ENCODE measurements at places on chromosomes 5 and 9.

GRCh38 chr9:36517131-36517530 is 55.6 kb upstream of the MELK start:
- DNase-seq: no peak

- DNase-seq: no peak
These were observed 3.4 kb downstream of the SARDH start for GRCh38 chr9:133734590-133735414.

DNA sequence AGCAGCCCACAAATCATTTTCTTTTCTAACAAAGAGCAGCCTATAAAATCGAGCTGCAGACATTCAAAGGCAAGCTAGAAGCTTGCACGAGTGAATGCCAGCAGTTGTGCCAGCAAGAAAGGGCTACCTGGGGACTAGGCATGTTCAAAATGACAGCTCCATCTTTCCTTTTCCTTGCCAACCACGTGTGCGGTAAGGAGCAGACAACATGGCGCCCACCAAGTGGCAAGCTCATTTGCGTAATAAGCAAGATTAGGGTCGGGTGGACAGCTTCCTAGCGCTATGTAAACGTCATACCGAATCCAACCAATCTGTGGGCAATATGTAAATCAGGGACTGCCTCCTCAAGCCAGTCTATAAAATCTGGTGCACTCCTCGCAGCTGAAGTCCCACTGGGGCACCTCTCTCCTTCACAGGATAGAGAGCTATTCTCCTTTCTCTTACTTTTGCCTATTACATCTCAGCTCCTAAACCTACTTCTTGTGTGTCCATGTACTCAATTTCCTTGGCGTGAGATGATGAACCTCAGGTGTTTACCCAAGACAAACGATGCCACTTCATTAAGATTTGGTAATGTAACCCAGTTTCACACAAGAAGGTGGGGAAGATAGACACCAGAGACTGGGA is 22.5 kb upstream of the SPARC start:
- DNase-seq: no peak

- DNase-seq: no peak
These were observed 10.7 kb downstream of the CORO2A start for GRCh38 chr9:98181746-98182068.

GRCh38 chr5:97242341-97242740 is 59.3 kb upstream of the RIOK2 start:
- no peak for DNase-seq

DNA sequence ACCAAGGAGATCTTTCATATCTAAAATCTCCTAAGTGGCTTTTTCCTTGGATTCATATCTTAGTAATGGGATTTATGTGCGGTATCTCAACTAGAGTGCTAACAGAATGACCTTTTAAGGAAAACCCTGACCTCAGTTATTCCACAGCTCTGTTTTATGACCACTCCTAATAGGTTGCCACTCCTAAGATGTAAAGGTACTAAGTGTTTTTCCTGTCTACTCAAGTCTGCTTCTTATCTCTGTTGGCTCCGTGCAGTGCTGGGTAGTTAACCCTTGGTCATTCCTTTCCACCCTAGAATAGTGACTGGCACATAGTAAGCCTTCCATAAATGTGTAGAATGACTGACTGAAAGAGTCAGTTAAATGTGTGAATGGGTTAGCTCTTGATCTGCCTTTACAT is 161.4 kb downstream of the DOCK2 start:
- DNase-seq: no peak

DNA sequence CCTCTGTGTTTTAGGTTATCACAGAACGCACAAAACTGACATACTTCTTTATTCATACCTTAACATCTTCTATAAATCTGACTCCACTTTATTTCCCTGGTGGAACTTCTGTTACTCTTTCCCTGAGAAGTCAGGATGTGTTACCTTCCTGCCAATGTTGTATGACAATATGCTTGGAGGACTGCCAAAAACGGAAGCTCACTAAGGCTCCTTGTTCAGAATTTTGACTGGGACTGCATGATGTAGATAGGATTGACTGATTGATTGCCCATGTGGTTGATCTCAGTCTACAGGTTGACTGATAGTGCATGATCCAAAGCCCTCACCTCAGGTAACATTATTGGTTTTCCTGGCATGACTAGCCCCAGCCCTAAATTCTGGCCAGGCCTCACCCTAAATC is 319.4 kb downstream of the TLR4 start:
- no peak for DNase-seq

DNA sequence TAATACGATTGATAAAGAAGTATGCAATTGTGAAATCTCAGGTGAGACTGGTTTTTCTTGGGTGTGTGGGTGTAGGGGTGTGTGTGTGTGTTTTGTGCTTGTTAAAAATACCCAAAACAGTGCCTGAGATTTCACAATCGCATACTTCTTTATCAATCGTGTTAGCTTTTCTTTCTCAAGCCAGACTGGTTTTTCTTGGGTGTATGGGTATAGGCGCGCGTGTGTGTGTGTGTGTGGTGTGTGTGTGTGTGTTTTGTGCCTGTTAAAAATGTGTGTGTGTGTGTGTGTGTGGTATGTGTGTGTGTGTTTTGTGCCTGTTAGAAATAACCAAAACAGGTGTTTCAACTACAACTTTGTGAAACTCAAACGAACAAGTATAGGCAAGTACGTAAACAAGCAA is 53.7 kb downstream of the CERT1 start:
- DNase-seq: no peak

GRCh38 chr5:160271396-160271795 is 41.0 kb downstream of the CCNJL start:
- DNase-seq: no peak

- DNase-seq: no peak
These were observed 189.2 kb upstream of the DMAC1 start for GRCh38 chr9:7988644-7989280.

DNA sequence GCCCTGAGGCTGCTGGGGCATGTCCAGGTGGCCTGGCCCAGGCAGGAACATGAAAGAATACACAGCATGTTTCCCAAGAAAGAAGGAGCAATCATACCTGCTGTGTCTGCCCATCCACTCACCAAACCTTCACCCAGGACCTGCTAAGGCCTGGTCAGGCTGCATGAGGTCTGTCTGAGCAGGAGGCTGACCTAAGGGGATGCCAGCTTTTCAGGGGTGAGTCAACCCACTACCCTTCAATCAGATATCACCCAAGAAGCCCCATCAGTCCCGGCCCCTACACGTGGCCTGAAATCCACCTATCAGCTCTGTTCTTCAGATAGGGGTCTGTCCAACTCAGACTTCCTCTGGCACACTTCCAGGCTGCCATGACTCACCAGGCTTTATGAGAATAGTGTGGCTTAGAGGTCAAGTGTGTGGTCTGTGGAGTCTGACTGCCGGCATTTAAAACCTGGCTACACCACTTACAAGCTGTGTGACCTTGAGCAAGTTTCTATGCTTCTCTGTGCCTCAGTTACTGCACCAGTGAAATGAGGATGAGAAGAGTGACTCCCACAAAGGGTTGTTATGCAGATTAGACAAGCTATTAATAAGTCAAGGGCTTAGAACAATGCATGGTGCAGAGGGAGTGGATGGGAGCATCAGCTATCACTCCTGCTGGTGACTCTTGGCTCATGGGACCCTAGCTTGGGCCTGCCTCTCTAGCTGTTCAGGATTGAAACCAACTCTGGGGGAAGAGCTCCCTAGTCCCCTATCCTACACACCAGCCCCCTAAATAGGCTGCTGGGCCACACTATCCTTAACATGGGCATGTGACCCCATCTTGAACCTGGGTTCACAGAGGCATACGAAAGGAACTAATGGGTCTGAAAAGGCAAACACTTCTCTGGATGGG is 130.3 kb downstream of the PAX5 start:
- DNase-seq: no peak

GRCh38 chr9:3732077-3733038 is 206.6 kb upstream of the RFX3 start:
- peak; percentile 46 for DNase-seq

- DNase-seq: no peak
These were observed 114.5 kb upstream of the RAPGEF1 start for GRCh38 chr9:131854334-131854733.

DNA sequence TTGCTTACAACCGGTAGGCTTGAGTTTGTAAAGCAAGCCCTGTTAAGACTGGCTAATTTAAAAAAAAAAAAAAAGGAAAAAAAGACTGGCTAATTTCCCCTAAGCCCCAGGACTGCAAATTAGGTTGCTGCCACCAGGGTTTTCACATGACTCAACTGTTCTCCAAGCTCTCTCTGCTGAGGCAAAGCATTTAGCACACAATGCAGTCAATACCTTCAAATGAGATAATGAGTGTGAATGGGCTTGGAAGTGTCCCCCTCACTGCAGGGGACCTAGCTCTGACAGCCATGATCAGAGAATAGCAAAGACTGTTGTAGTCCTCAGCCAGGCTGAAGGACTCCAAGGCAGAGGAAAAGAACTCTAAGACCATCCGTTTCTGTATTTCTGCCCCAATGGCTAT is 42.8 kb upstream of the ZSWIM6 start:
- no peak for DNase-seq

DNA sequence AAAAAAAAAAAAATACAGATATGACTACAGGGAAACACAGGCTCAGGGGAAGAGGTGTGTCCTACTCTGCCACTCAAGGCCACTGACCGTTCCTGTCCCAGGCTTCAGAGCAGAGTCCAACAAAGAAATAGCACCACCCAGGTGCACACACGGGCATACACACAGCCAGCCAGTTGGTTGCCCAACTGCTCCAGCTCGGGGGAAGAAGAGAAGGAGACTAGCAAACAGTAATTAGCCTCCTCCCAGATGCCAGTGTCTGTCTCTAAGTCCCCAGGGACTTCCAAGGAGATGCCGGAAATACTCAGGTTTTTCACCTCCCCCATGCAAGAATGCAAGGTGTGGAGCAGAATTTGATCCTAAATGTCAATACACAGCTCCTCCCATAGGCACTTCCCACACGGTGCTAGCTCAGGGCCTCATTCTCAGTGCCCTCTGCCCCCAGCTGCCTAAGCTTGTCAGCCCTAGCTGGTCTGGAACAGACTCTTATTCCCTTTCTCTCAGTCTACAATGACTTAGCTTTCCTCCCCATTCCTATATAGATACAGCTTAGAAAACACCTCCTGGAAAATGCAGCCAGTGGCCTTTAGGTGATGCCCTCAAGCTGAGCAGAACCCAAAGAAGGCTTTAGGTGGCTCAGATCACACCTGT is 1.7 kb downstream of the MYORG start:
- DNase-seq: no peak

DNA sequence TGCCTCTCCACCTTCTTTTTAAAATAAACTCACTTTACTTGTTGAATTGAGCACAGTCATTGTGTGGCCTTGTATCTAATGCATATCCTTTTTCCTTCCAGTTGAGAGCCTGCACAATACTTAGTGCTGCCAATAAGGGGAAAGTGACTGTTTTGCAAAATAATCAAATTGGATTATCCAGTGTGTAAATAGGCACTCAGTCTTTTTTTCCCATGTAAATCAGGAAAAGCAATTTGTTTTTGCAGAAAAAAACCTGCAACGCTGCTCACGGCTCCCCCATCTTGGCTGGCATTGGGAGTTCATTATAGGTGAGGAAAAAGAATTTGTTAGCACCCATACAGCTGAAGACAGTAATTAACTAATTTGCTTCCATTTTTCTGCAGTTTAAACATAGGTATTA is 299.9 kb downstream of the CSNK1G3 start:
- DNase-seq: no peak

GRCh38 chr9:122808141-122808540 is 8.2 kb downstream of the OR1K1 start:
- no peak for DNase-seq

Data from NCI-H1417 treated with DMSO at 0.1 percent for 48 hours (cell line).